ENCODE measurements at places on chromosomes 7 and 10. TPM values are rescaled to one million over a fixed set of nuclear protein-coding genes. Genes with fewer than 3 reads are reported as not detected.

Gene STRIP2
- total RNA-seq: 10.9 TPM

Gene MEPCE
- total RNA-seq: 26.6 TPM

Gene ZMYND11
- 57.5 TPM for total RNA-seq

Gene FAM237B
- total RNA-seq: not detected

Gene IGF2BP3
- 4.3 TPM for total RNA-seq

Gene TACC2
- 7.6 TPM for total RNA-seq

Gene ZCCHC24
- total RNA-seq: 44.4 TPM

Gene INHBA
- 4.1 TPM for total RNA-seq

Gene OLAH
- total RNA-seq: not detected

Gene ABCB4
- 0.26 TPM for total RNA-seq

Gene PNLIPRP1
- not detected for total RNA-seq

Gene C10orf95
- under 0.01 TPM for total RNA-seq

Gene GDF2
- not detected for total RNA-seq

Gene BEND7
- total RNA-seq: 10.6 TPM

Gene H2BK1
- not detected for total RNA-seq

Gene LBX1
- total RNA-seq: under 0.01 TPM

Gene FGFBP3
- 0.50 TPM for total RNA-seq

Gene CYP3A4
- not detected for total RNA-seq

Gene PRPS1L1
- total RNA-seq: not detected

Gene NEUROG3
- not detected for total RNA-seq

Gene PAPOLB
- total RNA-seq: under 0.01 TPM

Gene CDHR1
- total RNA-seq: not detected

Gene RFC2
- 11.8 TPM for total RNA-seq

Gene SPRN
- total RNA-seq: under 0.01 TPM

Gene PTN
- total RNA-seq: 13.9 TPM

Gene MAGI2
- 17.0 TPM for total RNA-seq

Gene NPSR1
- total RNA-seq: not detected

Gene ARMC3
- total RNA-seq: not detected

Gene ATP6V0A4
- not detected for total RNA-seq

Gene NME8
- total RNA-seq: not detected

Gene LIPK
- not detected for total RNA-seq

Gene PIP
- not detected for total RNA-seq

Gene ACTR3C
- 0.50 TPM for total RNA-seq

Gene CALN1
- total RNA-seq: not detected

All from fibroblast of lung (primary cell).